ENCODE measurements at places on chromosomes 11 and 22.

- no peak overlapping the region for H3K27ac ChIP-seq
- H3K4me3 ChIP-seq = no peak overlapping the region
- peaks cover 25% of the 10 kb centered on the region for H3K27me3 ChIP-seq
- no peaks in the 10 kb centered on the region for H3K36me3 ChIP-seq
- H3K4me1 ChIP-seq = no peaks in the 10 kb centered on the region
Measured at GRCh38 chr11:131632971-131633370, 262.6 kb downstream of the NTM start.

DNA sequence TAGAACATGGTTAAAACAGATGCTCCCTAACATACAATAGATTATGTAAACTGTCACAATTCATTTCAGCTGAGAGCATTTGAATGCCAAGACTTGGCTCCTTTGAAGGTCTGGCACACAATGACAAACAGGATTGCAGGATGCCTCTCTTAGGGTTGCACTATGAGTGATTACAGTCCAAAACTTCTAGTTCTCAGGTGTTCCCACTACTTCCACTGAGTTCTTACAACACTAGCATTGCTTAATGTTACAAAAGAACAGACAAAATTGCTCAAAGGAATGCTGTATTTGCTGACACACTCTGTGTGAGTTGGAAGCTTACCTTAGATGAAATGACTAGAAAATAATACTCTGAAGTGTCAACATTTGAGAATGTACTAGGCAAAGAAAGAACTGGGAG is 2413.8 kb upstream of the RAG2 start:
- H3K27me3 ChIP-seq = no peaks in the 10 kb centered on the region
- no peak overlapping the region for H3K27ac ChIP-seq
- no peak overlapping the region for H3K4me3 ChIP-seq
- H3K36me3 ChIP-seq = no peaks in the 10 kb centered on the region

- H3K36me3 ChIP-seq = no peaks in the 10 kb centered on the region
- H3K27me3 ChIP-seq = no peaks in the 10 kb centered on the region
- no peak for DNase-seq
Measured at GRCh38 chr11:122720107-122720881, 64.8 kb downstream of the UBASH3B start.

DNA sequence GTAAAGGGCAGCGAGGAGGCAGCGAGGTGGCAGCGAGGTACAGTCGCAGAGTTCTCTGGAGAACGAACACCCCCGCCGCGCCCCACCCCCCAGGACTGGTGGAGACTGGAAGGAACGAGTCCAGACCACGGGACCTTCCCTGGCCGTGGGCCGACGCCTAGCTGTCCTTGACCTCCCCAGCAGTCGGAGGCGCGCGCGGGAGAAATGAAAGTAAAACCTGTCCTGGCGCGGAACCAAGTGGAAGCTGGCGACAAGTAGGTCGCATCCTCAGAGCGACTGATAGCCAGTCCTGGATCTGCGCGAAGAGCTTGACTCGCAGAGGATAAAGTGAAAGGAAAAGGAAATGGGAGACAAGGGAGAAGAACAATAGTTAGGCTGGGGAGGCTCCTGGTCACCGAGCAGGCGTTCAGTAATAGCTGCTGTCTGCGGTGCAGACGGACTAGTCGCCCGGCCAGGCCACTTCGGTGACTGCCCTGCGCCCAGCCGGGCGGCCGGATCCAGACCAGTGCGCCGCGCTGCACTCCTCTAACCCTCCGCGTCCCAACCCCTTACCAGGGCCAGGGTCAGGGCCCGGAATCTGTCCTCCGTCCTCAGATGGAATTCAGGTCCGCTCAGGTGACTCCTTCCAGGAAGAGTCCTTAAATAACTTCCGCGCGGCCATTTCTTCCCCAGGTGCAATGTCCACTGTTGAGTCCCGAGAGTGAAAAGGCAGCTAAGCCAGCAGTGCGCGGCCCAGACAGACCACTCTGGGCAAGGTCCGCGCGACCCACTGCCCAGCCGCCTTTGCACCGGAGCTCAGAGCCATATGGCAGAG is 1.9 kb upstream of the ADM start:
- peaks cover 30% of the 10 kb centered on the region for H3K4me1 ChIP-seq

DNA sequence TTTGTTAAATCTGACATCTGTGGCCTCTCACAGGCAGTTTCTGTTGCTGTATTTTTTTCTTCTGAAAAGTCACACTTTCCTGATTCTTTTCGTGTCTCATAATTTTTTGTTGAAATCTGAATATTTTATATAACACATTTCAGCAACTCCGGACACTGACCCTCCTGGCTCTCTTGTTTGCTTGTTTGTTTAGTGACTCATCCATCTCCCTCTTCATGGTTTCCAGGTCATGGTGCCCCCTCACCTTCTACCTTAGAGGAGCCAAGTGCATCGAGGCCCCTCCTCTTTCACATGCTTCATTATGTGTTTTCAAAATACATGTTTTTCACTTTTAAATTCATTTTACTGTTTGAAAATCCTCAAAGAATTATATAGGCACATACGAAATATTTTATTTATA is 562.4 kb downstream of the OPCML start:
- no peak for DNase-seq
- H3K36me3 ChIP-seq = no peaks in the 10 kb centered on the region
- H3K27ac ChIP-seq = no peak overlapping the region
- no peak overlapping the region for H3K4me3 ChIP-seq

All from Panc1 (cell line).